ENCODE measurements at places on chromosomes 13 and 19.

- DNase-seq: no peak
These were observed 5.1 kb upstream of the SPACA6 start for GRCh38 chr19:51687791-51688670.

GRCh38 chr19:8363803-8364771, at the start of gene ANGPTL4:
Gene ANGPTL4 (plus strand): TSS chr19:8364155. CDS start chr19:8364322, 167 bp downstream.
- no peak for DNase-seq

- DNase-seq: no peak
These were observed 152.8 kb downstream of the CYSLTR2 start for GRCh38 chr13:48806522-48806921.

- no peak for DNase-seq
These were observed 3.4 kb downstream of the SPRY2 start for GRCh38 chr13:80337288-80338081.

DNA sequence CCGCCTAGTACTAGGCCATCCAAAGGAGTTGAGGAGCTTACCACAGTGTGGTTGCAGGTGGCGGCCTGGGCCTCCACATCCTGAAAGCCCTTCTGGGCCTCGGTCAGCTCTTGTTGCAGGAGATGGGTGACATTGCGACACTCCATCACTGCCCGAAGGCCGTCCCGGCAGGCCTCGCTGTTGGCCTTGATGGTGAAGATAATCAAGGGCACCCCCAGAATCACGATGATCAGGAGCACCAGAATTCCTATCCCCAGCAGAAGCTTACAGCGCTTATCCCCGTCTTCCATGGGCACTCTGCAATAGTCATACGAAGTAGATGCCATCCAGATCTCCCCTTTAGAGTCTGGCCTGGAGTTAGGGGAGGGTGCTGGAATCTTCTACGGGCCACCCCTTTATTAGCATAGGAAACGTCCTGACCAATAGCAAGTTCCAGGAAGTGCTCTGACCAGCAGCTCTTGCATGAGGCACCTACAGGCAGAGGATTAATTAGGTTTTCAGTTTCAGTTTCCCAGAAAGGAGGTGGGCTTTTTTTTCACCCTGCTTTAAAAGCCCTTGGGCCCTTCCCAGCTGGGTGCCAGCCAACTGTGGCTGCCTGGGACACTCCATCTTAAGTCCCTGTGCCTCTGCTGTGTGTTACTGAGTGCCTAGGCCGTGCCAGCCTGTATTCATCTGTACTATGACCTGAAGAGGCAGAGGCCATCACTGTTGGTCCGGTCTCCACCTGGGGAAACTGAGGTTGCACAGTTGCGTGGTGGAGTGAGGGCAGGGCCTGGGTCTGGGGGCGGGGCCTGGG, at the start of gene BST2:
BST2 (minus strand) TSS at position 381 of the 796 bp plus-strand sequence; CDS start at position 326, 55 bp downstream.
- DNase-seq: no peak

- no peak for DNase-seq
These were observed 740 bp downstream of the ZNF555 start for GRCh38 chr19:2841855-2842574.

- DNase-seq: no peak
These were observed 52.5 kb downstream of the POSTN start for GRCh38 chr13:37546087-37546486.

DNA sequence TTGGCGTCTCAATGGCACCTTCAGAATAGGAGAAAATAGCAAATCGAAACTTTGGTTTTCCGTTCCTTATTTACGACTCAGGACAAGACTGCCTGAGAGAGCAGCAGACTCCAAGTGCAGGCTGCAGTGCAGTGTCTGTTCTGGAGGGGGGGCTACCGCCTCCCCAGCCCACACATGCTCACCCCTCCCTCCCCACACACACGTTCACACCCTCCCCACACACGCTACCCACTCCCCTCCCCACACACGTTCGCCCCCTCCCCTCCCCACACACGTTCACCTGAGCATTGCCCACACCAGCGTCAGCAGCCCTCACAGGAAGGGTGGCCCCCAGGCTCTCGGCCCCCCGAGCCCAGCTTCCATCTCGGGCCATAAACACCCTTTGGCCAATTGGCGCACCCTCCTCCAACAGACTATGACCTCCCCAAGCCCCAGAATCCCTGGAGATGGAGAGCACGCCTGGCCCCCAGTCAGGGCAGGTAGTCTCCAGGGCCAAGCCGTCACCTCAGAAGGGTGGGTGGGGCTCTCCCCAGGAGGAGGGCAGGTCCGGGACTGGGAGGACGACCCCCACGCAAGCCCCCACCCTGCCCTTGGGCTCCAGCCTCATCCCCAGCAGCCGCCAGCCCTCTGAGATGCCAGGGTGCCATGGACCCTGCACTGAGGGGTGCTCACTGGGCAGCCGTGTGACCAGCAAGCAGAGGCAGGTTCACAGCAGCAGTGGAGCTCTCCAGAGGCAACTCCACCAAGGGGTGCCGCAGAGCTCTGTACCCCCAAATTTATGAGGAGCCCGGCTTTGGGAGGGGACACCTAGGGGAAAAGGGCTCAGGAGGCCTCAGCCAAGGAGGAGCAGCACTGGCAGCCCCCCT, 27.5 kb downstream of the RASA3 start:
- no peak for DNase-seq

DNA sequence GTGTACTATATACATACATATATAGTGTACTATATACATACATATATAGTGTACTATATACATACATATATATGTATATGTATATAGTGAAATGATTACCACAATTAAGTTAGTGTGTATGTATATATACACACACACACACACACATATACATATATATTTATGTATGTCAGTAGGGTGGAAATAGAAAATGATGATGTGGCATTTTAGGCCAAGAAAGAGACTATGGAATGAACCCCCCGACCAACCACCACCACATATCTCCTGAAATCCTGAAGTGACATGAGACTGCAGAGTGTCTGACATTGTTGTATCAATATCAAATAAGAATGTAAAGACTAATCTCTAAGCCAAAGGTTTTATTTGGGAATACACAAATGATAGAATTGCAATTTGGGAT, 107.6 kb downstream of the RFC3 start:
- DNase-seq: no peak

GRCh38 chr19:15666883-15667282, 6.0 kb upstream of the CYP4F12 start:
- no peak for DNase-seq

GRCh38 chr19:19579533-19580361, 38.7 kb downstream of the PBX4 start:
- DNase-seq: no peak

- DNase-seq: no peak
These were observed 2.3 kb upstream of the ANKLE1 start for GRCh38 chr19:17279436-17279835.

DNA sequence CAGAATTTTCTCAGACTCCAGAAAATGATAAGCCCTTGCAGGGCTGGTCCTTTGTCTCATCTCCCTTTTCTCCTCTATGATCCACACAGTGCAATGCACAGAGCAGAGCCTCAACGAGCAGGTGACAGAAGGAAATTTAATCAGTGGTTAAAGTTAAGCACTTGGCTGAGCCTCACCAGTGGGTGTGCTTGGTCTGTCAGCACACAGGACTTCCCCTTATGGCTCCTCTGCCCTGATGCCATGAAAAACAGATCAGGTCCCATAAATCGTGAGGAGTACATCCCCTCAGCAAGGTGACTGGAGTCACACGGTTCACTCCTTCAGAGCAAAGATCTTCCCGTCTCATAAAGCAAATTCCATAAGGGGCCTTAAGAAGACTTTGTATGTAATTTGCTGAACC, 818.2 kb downstream of the UQCRFS1 start:
- DNase-seq: no peak

DNA sequence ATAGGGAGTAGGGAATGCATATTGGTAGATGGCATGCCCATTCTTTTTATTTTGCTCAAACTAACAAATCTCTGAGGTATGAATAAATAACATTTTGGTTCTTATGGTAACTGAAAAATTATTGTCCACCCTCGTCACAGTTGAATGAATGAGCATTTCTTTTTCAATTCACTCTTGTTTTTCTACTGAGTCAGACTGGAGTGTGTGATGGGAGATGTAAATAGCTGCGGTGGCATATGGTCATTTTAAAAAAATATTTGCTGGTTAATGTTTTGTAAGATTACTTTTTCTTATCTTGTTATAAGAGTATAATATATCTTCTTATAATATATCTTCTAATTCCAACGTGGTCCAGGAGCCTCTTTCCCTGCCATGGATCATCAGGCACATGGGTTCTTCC, 586.5 kb downstream of the SLITRK5 start:
- no peak for DNase-seq
